Panc1 (cell line): ENCODE measurements at places on chromosomes 2 and 18.
A peak's percentile ranks its signal among the peaks of the same experiment; 100 is the strongest.

GRCh38 chr2:86352727-86353221 is 15.3 kb upstream of the REEP1 start:
- DNase-seq = no peak

GRCh38 chr2:65026154-65026553 is 30.1 kb upstream of the CEP68 start:
- no peak for DNase-seq

DNA sequence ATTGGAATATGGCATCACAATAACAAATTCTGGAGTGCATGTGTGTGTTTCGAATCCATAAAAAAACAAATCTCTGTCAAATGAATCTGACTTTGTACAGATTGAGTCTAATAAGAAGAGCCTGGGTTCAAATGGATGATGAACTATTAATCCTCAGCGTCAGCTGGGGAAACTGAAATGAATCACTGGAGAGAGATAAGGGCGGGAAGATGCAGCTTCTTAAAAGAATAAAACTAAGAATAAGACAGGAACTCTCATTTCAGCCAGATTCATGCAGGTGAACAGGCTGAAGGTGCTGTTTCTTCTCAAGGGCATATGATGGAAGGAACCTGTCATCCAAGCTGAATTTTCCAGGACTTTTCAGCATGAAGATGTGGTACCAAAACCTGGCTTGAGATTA is 202.6 kb upstream of the TRIB2 start:
- no peak for DNase-seq

- no peak for DNase-seq
These were observed 401.2 kb upstream of the SOX11 start for GRCh38 chr2:5290900-5291546.

DNA sequence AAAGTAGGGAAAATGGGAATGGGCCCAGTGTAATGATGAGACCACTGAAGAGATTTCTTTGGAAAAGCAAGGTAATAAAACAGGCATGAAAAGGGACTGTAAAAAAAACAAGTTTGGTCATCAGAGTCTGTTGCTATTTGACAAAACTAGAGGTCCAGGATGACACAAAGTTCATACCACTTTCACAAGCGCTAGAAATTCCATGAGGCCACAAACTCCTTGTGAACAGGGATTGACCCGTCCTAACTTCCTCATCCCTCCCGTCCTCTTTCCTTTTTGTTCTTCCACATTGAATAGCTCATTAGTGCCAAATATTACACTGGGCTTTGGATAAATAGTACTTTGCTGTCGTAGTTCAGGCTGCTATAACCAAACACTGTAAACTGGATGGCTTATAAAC is 188.8 kb upstream of the EPC2 start:
- DNase-seq = no peak

- DNase-seq = peak; percentile 24
These were observed 352.0 kb downstream of the TNS1 start for GRCh38 chr2:217650716-217651360.

- no peak for DNase-seq
These were observed 226.8 kb upstream of the TPO start for GRCh38 chr2:1186421-1186820.

DNA sequence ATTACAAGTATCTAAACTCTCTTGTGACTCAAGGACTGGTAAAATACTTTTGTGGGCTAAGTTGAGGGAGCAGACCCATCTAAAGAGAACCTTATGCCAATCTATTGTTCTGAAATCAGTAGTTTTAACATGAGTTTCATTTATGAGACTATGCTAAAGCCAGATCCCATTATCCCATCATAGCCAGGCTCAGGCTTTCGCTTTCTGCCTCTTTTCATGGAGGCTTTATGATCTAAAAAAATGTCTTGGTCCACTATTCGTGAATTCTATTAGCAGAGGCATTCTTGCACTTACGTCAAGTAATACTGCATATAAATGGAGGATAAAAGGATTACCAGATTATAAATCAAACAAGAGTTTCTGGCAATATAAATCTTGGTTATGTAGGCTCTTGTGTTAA is 1636.9 kb upstream of the ACVR2A start:
- DNase-seq = no peak

DNA sequence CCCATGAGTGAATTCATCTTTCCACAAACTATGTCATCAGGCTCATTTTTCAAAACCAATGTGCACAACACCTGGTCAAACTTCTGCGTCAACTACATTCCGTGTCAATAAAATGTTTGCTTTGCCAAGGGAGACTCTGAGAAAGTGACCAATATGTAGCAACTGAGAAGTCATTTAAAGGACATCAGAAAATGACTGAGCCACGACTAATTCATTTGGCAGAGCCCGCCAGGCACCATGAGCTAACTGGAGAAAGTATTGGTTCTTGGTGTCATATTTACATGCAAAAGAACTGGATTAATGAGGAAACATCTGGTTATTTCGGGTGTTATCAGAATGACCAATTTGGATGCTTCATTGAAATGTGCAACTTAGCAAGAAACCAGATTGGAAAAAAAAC is 7.2 kb downstream of the RND3 start:
- DNase-seq = no peak

GRCh38 chr2:196331143-196331542 is 159.8 kb upstream of the STK17B start:
- peak; percentile 15 for DNase-seq
